Chondrocyte (in vitro differentiated cells): ENCODE measurements at places on chromosomes 6 and 20. TPM values are rescaled to one million over a fixed set of nuclear protein-coding genes. Genes with fewer than 3 reads are reported as not detected.

Gene FAM184A
- total RNA-seq: 0.52 to 0.68 TPM (median 0.56 TPM) in 3 replicates

Gene MCHR2
- not detected in 3 replicates for total RNA-seq

Gene TMEM74B
- total RNA-seq: 0.51 to 0.65 TPM in 2 of 3 replicates, not detected in the other

Gene STMND1
- total RNA-seq: not detected in 3 replicates

Gene TEAD3
- 35.1 to 57.1 TPM (median 56.8 TPM) in 3 replicates for total RNA-seq

Gene ADNP
- 56.8 to 60.2 TPM (median 58.9 TPM) in 3 replicates for total RNA-seq

Gene MYCT1
- total RNA-seq: not detected in 3 replicates

Gene FAM217A
- total RNA-seq: not detected in 3 replicates

Gene RIPPLY2
- total RNA-seq: not detected in 3 replicates

Gene COL9A3
- total RNA-seq: 8.6 to 11.3 TPM (median 8.9 TPM) in 3 replicates

Gene COL20A1
- total RNA-seq: 0.21 TPM in 1 of 3 replicates, not detected in the others

Gene POM121L2
- total RNA-seq: not detected in 3 replicates

Gene SIM1
- total RNA-seq: 3.8 to 11.9 TPM (median 10.7 TPM) in 3 replicates

Gene DDX43
- not detected in 3 replicates for total RNA-seq

Gene KCNK17
- total RNA-seq: not detected in 3 replicates

Gene C4B
- total RNA-seq: 7.3 to 10.3 TPM (median 9.6 TPM) in 3 replicates

Gene C20orf204
- 0.77 to 3.3 TPM (median 0.97 TPM) in 3 replicates for total RNA-seq
